ENCODE measurements at places on chromosomes 2 and 18. TPM values are rescaled to one million over a fixed set of nuclear protein-coding genes. Genes with fewer than 3 reads are reported as not detected.

DNA sequence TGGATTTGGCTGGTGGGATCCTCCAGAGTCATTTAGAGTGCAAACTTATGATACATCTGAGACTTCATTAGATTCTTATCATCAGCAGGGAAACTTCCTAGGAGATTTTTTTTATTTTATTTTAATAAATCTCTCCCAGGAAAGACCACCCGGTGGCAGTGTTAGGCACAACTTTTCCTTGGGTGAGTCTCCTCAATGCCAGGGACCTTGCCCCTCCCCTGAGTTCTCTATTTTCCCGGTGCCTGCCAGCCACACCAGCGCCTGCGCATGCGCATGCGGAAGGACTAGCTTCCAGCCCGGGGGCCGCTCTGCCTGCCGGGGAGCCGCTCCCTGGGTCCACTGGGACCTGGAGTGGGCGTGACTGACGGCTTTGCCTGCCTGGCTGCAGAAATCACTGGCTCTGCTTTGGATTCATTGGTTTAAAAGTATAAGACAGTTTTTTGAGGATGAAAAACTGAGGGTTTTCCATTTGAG, 86.6 kb downstream of the TMEM182 start:
- H3K27ac ChIP-seq: no peak overlapping the region
- DNase-seq: peak; percentile 89
- H3K27me3 ChIP-seq: no peaks in the 10 kb centered on the region
- H3K4me1 ChIP-seq: no peaks in the 10 kb centered on the region
- H3K36me3 ChIP-seq: no peaks in the 10 kb centered on the region
- H3K4me3 ChIP-seq: peak overlapping the region; percentile 61

DNA sequence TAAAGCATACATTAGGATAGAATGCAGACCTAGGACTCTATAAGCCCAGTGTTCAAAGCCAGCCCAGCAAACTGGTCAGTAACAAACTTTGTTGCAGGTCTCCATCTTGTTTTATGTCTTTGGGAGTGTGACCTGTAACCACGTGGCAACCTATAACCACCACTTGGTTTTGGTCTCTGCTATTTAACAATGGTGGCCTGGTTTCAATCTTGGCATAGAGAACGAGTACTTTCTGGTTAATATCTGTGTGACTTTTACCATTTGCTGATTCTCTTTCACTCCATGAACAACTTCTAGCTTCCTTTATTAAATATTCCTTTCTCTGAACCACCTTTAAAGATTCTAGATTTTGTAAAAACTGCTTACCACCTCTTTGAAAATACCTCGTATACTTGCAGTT, 118.5 kb downstream of the KCNS3 start:
- no peaks in the 10 kb centered on the region for H3K36me3 ChIP-seq
- H3K4me3 ChIP-seq: no peak overlapping the region
- no peaks in the 10 kb centered on the region for H3K4me1 ChIP-seq
- H3K27ac ChIP-seq: no peak overlapping the region
- no peaks in the 10 kb centered on the region for H3K27me3 ChIP-seq

GRCh38 chr2:109020217-109020637, 31.2 kb upstream of the EDAR start:
- no peaks in the 10 kb centered on the region for H3K27me3 ChIP-seq
- no peak for DNase-seq
- H3K4me3 ChIP-seq: no peak overlapping the region

GRCh38 chr2:152047824-152048471, 50.9 kb downstream of the CACNB4 start:
- H3K4me3 ChIP-seq: no peak overlapping the region
- H3K27me3 ChIP-seq: no peaks in the 10 kb centered on the region

DNA sequence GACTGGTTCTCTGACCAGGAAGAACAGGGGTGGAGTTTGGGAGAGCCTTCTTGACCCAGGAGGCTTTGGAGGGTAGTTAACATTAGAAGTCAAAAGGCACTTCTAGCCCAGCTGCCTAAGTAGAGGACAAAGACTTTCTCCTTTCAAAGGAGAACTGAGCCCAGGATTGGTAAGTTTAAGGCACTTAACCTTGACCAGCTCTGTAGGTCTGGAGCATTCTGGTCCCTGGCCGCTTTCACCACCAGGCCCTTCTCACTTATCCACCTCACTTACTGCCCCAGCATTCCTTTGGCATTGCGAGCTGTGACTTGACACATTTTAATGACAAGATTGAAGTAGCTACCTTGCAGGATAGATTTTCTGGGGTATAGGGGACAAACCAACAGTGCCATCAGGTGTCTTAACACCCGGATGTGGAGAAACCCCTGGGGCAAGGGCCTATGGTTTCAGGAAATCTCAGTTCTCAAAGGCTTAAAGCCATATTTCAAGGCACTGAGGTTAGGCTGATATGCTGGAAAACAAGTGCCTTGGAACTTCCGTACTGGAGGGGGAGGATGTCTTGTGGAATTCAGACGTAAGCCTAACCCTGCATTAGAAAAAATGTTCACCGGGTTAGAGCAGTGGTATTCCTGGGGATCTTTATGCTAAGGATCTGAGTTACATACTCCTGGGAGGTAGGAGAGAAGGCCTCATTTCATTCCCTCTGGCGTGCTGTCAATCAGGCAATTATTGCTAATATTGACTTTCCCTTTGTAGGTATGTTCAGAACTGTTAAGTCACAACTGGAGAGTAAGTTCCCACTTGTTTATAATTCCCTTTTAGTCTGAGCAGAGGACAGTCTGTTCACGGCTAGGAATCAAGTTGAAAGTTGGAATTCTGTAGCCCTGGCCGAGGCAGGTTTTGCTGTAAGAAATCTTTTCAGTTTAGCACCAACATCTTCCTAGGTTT, 4.3 kb downstream of the C2orf68 start:
- peaks cover 70% of the 10 kb centered on the region for H3K4me1 ChIP-seq
- DNase-seq: no peak
- H3K36me3 ChIP-seq: peaks cover 20% of the 10 kb centered on the region
- H3K27me3 ChIP-seq: no peaks in the 10 kb centered on the region
- H3K4me3 ChIP-seq: peak overlapping the region; percentile 74

GRCh38 chr18:33034945-33035344, 262.1 kb upstream of the KLHL14 start:
- H3K27me3 ChIP-seq: no peaks in the 10 kb centered on the region
- no peak overlapping the region for H3K27ac ChIP-seq
- H3K36me3 ChIP-seq: no peaks in the 10 kb centered on the region
- DNase-seq: no peak
- H3K4me1 ChIP-seq: no peaks in the 10 kb centered on the region

- H3K36me3 ChIP-seq: no peaks in the 10 kb centered on the region
- DNase-seq: no peak
- H3K27me3 ChIP-seq: no peaks in the 10 kb centered on the region
Observed at GRCh38 chr2:168784993-168785392, 17.4 kb upstream of the NOSTRIN start.

DNA sequence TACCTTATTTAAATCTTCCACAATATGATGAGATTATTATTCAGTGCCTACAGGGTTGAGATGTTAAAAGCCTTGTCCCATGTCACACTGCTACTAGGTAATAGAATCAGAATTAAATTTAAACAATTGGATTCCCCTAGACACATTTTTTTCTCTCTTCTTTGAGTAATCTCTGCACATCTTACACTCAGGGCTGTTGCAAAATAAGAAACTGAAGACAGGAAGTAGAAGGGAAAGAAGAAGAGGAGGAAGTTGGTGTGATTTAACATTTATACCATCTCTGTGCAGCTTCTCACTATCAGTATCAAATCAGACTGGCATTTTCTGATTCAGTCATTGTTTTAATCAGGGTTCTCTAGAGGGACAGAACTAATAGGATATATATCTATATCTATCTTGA, 677.6 kb downstream of the IRS1 start:
- H3K4me3 ChIP-seq: no peak overlapping the region
- DNase-seq: no peak
- H3K27me3 ChIP-seq: no peaks in the 10 kb centered on the region
- peaks cover 6% of the 10 kb centered on the region for H3K4me1 ChIP-seq
- H3K36me3 ChIP-seq: no peaks in the 10 kb centered on the region

- H3K36me3 ChIP-seq: no peaks in the 10 kb centered on the region
- no peak overlapping the region for H3K27ac ChIP-seq
- H3K4me1 ChIP-seq: no peaks in the 10 kb centered on the region
- H3K27me3 ChIP-seq: no peaks in the 10 kb centered on the region
Observed at GRCh38 chr2:381181-381580, 93.3 kb upstream of the ALKAL2 start.

DNA sequence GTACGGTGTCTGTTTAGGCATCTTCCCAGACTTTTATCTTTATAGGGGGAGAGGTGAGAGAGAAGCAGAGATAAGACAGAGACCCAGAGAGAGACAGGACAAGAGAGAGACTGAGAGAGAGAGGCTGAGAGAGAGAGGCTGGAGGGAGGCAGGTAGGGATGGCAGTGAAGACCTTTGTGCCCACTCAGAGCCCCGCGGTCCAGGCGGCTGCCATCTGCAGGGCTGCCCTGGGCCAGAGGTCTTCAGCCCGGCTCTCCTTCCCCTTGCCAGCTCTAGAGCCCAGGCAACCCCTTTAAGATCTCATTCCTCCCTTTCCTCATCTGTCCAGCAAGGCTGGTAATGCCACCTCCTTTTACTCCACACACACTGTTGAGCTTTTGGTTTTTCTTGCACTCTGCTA, 610.0 kb downstream of the GALR1 start:
- H3K36me3 ChIP-seq: no peaks in the 10 kb centered on the region
- no peaks in the 10 kb centered on the region for H3K27me3 ChIP-seq
- no peak overlapping the region for H3K27ac ChIP-seq
- H3K4me1 ChIP-seq: no peaks in the 10 kb centered on the region
- no peak for DNase-seq

GRCh38 chr18:38330573-38330972, 765.0 kb upstream of the CELF4 start:
- H3K27me3 ChIP-seq: no peaks in the 10 kb centered on the region
- H3K36me3 ChIP-seq: no peaks in the 10 kb centered on the region
- no peak overlapping the region for H3K4me3 ChIP-seq

DNA sequence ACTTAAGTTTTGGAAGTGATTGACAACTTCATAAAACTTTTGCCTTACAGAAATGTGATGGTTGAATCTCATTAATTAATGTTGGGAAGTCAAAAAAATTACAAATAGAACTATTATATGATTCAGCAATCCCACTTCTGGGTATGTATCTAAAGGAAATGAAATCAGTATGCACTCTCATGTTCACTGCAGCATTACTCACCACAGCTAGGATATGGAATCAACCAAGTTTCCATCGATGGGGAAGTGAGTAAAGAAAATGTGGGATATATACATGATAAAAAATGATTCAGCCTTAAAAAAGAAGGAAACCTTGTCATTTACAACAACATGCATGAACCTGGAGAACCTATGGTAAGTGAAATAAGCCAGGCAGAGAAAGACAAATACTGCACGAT, 112.4 kb upstream of the WDR75 start:
- no peak overlapping the region for H3K4me3 ChIP-seq
- no peak for DNase-seq
- H3K27me3 ChIP-seq: no peaks in the 10 kb centered on the region
- no peaks in the 10 kb centered on the region for H3K36me3 ChIP-seq
- H3K27ac ChIP-seq: no peak overlapping the region

DNA sequence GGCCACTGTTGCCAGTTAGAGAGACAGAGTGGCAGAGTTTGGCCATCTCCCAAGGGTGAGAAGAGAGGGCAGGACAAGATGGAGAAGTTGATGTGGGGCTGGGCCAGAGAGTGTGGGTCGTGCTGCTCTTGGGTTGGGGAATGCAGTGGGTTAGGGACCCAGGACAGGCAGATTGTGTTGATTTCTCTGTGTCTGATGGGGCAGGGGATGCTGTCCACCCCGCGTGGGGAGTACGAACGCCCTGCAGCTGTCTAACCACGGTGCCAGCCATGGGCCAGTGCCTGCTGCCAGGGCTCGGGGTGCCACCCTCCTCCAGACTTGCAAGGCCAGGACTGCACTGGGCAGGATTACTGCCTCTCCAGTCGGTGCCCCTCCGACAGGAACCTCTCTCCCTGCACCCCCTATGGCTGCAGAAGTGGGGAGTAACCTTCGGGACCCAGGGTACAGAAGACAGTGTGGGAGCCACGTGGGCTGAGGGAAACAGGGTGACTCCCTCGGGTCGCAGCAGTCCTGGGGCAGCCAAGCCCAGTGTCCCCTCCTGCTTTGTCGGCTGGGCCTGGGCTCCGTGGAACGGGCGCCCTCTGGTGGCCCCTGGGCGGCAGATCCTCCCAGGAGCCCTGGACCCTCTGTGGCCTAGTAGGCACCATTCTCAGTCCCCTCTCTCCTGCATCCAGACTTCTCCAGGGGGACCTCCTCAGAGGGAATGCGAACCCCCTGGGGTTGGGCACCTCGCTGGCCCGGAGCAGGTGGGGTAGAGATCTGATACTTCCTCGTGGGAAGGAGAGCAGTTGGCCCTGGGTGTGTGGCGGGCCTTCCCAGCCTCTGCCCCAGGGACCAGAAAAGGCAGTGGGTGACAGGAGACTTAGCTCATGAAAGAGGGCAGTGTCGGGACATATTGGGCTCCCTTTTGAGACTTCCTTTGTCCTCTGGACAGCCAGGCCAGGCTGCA, 2.7 kb downstream of the GPC1 start:
- peak overlapping the region; percentile 91 for H3K4me3 ChIP-seq
- H3K27me3 ChIP-seq: no peaks in the 10 kb centered on the region
- no peaks in the 10 kb centered on the region for H3K36me3 ChIP-seq
- peak; percentile 88 for DNase-seq

DNA sequence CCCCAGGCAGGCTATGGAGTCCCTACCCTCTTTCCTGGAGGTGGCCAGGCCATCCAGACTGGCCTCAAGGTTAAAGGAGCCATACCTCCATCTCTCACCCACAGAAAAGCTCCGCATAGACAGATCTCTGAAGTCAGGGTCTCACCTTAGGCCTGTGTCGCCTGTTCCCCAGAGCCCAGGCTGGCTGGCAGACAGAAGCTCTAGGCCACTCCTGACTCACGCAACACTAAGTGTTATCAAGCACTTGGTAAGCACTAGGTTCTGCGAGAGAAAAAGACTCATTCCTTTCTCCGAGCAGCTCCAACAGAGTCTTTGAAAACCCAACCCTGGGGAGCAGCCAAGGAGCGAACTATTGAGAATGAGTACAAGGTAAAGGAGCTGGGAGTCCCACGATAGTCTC, 6.1 kb downstream of the SMAD7 start:
- peak overlapping the region; percentile 79 for H3K4me3 ChIP-seq
- peak overlapping the region; percentile 99 for H3K27ac ChIP-seq
- H3K36me3 ChIP-seq: no peaks in the 10 kb centered on the region
- H3K27me3 ChIP-seq: no peaks in the 10 kb centered on the region

LYPD1 gene
- 0.03 TPM for polyA plus RNA-seq

KIAA2012 gene
- polyA plus RNA-seq: 0.03 TPM

HRH4 gene
- polyA plus RNA-seq: 0.04 TPM

CYS1 gene
- 0.10 TPM for polyA plus RNA-seq

IL1RL2 gene
- polyA plus RNA-seq: 0.27 TPM

SPAST gene
- 24.8 TPM for polyA plus RNA-seq
